ENCODE measurements at places on chromosomes 3 and 15. TPM values are rescaled to one million over a fixed set of nuclear protein-coding genes. Genes with fewer than 3 reads are reported as not detected.

GRCh38 chr15:94877833-94878232 is 646.5 kb downstream of the MCTP2 start:
- no peak for DNase-seq

DNA sequence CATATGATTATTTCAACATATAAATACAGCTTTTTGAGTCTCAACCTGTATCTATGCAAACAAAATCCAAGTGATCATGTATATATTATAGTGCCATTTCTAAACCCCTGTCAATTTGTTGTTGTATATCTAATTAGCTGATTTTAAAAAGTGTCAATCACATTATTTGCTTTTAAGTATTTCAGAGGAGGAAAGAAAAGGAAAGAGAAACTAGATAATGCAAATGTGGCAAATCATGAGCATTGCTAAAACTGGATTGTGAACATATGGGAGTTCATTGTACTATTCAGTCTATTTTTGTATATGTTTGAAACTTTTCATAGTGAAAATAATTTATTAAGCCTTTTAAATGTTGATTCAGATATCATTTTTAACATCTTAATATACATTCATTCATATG is 190.7 kb downstream of the ZIC4 start:
- no peak for DNase-seq

GRCh38 chr15:85367741-85368140 is 12.7 kb upstream of the AKAP13 start:
- DNase-seq, result no peak

DNA sequence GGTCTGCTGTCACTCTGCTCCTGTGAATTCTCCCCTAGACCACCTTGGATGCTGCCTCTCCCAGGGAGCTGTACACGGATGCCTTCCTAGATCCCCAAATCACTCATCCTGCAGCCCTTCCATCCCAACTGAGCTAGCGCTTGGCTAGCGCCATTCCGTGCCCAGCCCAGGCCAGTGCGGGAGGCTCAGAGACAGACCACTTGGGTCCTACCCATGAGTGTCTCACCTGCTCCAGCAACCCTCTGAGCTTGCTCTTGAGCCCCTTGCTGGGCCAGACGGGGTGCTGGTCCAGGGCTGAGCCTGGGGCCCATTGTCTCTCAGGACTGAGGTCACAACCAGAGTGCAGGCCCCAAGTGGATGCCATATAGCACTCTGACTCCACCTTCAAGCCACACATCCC is 17.7 kb downstream of the SH2D7 start:
- DNase-seq, result no peak

GRCh38 chr3:158847885-158848284 is 46.0 kb downstream of the MFSD1 start:
- DNase-seq, result no peak

GRCh38 chr3:125309476-125309875 is 65.6 kb downstream of the ZNF148 start:
- DNase-seq, result no peak

- DNase-seq, result no peak
Observed at GRCh38 chr15:80967451-80967850, 22.2 kb downstream of the MESD start.

- DNase-seq, result no peak
Observed at GRCh38 chr3:9332250-9333030, 30.4 kb upstream of the THUMPD3 start.

GRCh38 chr3:29605845-29606244 is 325.0 kb downstream of the RBMS3 start:
- no peak for DNase-seq

The LIPC gene
- total RNA-seq, result not detected

The SLC2A2 gene
- total RNA-seq, result not detected

DNA sequence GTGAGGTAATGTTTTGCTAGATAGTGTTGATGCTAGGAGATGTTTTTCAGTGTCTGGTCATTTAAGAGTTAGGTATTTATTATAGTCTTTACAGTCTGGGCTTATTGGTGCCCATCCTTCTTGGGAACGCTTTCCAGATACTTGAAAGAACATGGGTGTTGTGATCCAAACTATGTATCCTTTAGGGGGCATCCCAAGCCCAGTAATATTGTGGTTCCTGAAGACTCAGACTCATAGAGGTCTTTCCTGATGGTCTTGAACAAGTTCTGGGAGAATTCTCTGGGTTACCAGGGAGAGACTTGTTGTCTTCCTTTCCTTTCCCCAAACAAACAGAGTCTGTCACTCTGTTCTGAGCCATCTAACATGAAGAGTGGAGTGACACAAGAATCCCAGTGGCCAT is 99.7 kb upstream of the LRRC3B start:
- DNase-seq, result no peak

DNA sequence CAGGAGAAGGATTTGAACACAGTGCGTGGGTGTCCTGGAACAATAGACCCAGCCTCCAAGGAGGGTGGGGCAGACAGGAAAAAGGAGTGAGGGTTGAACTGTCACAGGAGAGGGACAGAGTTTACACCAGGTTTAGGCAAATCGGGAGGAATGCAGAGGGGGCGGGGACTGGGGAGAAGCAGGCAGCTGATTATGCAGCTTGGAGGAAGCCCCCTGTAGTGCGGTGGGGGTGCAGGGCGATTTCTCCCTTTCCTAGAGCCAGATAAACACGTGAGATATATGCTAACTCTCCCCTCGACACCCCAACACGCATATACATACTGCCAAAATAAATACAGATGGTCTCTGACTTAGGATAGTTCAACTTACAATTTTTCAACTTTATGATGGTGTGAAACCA is 108.6 kb upstream of the PRR20G start:
- DNase-seq, result no peak

All from omental fat pad (tissue), 4 donors.